ENCODE measurements at places on chromosomes 2 and 18.

- no peak for DNase-seq
Observed at GRCh38 chr2:236809716-236810115, 240.1 kb downstream of the ACKR3 start.

GRCh38 chr2:37323781-37324535 is 675 bp downstream of the PRKD3 start:
- DNase-seq: peak; percentile 5

DNA sequence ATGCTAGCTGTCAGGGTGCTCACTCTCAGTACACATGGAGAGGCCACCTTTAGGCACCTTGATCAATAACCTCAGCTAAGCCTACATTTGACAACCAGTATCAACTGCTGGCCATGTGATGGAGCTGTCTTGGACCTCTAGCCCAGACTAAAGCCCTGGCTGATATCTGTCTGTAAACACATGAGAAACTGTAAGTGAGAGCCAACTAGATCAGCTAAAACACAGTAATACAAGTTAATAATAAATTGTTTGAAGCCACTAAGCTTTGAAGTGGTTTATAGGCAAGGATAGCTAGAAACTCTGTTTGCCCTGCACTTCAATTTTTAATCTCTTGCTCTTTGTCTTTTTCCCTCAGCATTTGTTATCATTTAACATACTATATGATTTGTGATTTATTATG is 407.1 kb downstream of the SPAG16 start:
- DNase-seq: no peak

- no peak for DNase-seq
Observed at GRCh38 chr2:170562928-170563327, 152.2 kb upstream of the SP5 start.

DNA sequence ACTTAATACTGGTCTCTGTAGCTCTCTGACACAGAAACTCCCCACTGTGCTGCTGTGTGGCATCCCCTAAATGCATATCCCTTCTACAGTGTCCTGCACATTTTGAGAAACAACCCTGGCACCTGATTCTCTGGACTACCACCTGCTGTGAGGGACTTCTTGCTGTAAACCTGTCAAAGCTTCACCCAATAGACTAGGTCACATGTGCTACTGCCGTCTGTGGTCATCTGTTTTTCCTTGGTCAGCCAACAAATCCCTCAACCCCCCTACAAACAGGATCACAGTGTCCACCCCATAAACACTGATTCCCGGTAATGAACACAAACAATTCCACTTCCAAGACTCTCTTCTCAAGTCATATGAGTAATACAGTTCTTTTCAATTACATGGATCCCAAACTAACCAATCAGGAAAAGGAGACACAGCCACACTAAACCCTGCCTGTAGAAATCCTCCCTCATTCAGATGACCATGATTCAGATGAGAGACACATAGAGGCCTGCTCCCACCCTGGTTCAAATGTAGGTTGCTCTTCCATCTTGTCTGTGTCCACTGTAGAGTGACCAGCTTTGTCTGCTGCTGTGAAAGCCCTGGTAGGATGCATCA is 1157.4 kb downstream of the RPIA start:
- no peak for DNase-seq

GRCh38 chr2:134365356-134365755 is 111.5 kb downstream of the MGAT5 start:
- DNase-seq: no peak

DNA sequence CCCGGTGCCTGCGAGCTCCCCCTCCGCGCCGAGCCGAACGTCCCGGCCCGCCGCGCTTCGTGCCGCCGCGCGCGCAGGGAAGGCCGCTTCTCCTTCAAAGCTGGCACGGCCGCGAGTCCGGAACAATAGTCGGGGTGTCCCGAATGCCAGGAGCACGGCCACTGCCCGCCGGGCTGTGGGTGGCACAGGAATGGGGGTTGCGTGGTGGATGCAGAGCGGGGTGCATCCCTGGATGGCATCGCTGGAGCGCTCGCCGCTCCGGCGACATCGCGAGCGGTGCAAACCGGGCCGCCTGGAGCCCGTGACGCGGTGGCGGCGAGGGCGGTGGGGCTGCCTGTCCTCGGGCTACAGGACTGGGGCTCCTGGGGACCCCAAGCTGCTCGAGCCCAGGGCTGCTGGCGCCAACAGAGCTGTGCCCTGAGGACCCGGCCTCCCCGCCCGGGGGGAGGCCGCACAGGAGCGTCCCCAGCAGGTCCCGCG is 1.1 kb upstream of the SATB2 start:
- DNase-seq: no peak

GRCh38 chr18:74540652-74541421 is 6.5 kb downstream of the CNDP1 start:
- DNase-seq: no peak
